ENCODE measurements at places on chromosomes 2 and 18. TPM values are rescaled to one million over a fixed set of nuclear protein-coding genes. Genes with fewer than 3 reads are reported as not detected.

The TBR1 gene
- polyA plus RNA-seq, result not detected

The ELAC1 gene
- 15.0 TPM for polyA plus RNA-seq

The EGR4 gene
- polyA plus RNA-seq, result not detected

The FBLN7 gene
- 1.4 TPM for polyA plus RNA-seq

The CNTNAP5 gene
- not detected for polyA plus RNA-seq

The M1AP gene
- 0.39 TPM for polyA plus RNA-seq

The YES1 gene
- 3.0 TPM for polyA plus RNA-seq

The STAM2 gene
- 3.7 TPM for polyA plus RNA-seq

The CPLX4 gene
- polyA plus RNA-seq, result not detected

The SRD5A2 gene
- not detected for polyA plus RNA-seq

The GPR45 gene
- polyA plus RNA-seq, result not detected

The GRB14 gene
- not detected for polyA plus RNA-seq

The CDK5R2 gene
- polyA plus RNA-seq, result not detected

The PLGLB2 gene
- not detected for polyA plus RNA-seq

The HMSD gene
- polyA plus RNA-seq, result not detected

The TUBB8B gene
- polyA plus RNA-seq, result not detected

The ESPNL gene
- not detected for polyA plus RNA-seq

The MAP2 gene
- polyA plus RNA-seq, result 0.08 TPM

The PDE11A gene
- not detected for polyA plus RNA-seq

The WNT6 gene
- 0.39 TPM for polyA plus RNA-seq

The FEV gene
- polyA plus RNA-seq, result not detected

The ZNF521 gene
- polyA plus RNA-seq, result not detected

The CTNNA2 gene
- not detected for polyA plus RNA-seq

The EN1 gene
- not detected for polyA plus RNA-seq

The TLX2 gene
- not detected for polyA plus RNA-seq

The RAB31 gene
- 4.7 TPM for polyA plus RNA-seq

The TTR gene
- not detected for polyA plus RNA-seq

The UBXN2A gene
- polyA plus RNA-seq, result 14.3 TPM

The ALPG gene
- not detected for polyA plus RNA-seq

The FLACC1 gene
- 0.97 TPM for polyA plus RNA-seq

The NPPC gene
- not detected for polyA plus RNA-seq

The FSHR gene
- not detected for polyA plus RNA-seq

The SULT1C2 gene
- not detected for polyA plus RNA-seq

The UGT1A4 gene
- not detected for polyA plus RNA-seq

The MRO gene
- polyA plus RNA-seq, result not detected

The RSAD2 gene
- 7.6 TPM for polyA plus RNA-seq

The ST6GAL2 gene
- polyA plus RNA-seq, result not detected

The KLHL14 gene
- polyA plus RNA-seq, result not detected

The CDH7 gene
- polyA plus RNA-seq, result not detected

The AOX1 gene
- polyA plus RNA-seq, result 0.54 TPM
